Activated CD4-positive, alpha-beta T cell treated with anti-CD3 and anti-CD28 coated beads for 1 hour (primary cell): ENCODE measurements at places on chromosomes 3 and 15.
A peak's percentile ranks its signal among the peaks of the same experiment; 100 is the strongest.

- no peak for DNase-seq
Measured at GRCh38 chr3:147900851-147901250, 491.7 kb downstream of the ZIC1 start.

- peak; percentile 29 for DNase-seq
Measured at GRCh38 chr3:129015388-129016105, 14.4 kb downstream of the EFCC1 start.

DNA sequence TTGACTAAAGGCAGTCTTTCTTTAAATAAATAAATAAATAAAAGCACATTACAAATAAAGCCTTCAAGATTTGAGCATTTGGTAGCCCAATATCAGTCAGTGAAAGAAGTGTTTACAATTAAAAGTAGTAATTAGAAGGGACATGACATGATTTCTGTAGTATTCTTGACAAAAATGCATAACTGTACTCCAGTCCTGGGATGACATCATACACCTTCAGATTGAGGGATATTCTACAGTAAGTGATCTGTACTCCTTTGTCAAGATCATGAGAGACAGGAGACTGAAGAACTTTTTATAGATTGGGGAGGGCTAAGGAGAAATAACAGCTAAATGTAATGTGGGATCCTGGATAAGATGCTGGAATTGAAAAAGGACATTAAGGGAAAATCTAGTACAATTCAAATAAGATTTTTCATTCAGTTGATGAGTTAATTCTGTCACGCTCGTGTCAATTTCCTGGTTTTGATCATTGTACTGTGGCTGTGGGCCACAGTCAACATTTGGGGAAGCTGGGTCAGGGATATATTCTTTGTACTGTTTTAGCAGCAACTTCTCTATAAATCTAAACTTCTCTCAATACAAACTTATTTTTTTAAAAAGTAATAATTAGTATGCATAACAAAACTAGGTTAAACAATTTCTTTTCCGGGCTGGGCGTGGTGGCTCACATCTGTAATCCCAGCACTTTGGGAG, 314.8 kb downstream of the PTPRG start:
- DNase-seq, result no peak

DNA sequence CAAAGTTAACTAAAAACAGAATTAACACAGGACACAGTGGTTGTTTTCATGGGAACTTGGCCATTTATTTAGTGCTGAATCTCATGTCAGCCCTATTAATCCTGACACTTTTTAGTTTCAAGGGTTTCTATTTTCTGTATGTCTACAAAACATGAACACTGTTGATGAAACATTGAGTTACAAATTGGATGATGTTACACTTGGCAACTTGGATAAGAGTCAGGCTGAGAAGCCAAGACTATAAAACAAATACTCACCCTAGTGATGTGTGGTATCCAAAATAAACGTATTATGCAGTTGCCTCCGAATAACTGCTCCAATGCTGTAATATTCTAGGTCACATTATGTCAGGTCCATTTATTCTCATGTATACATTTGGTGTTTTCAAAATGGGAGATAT, 349.6 kb downstream of the ZIC1 start:
- DNase-seq, result no peak

- no peak for DNase-seq
Measured at GRCh38 chr3:159796744-159797143, 191.9 kb upstream of the IL12A start.

- no peak for DNase-seq
Measured at GRCh38 chr3:94173673-94174434, 111.0 kb downstream of the NSUN3 start.

- DNase-seq, result no peak
Measured at GRCh38 chr15:45064386-45064785, 41.4 kb downstream of the SORD start.

DNA sequence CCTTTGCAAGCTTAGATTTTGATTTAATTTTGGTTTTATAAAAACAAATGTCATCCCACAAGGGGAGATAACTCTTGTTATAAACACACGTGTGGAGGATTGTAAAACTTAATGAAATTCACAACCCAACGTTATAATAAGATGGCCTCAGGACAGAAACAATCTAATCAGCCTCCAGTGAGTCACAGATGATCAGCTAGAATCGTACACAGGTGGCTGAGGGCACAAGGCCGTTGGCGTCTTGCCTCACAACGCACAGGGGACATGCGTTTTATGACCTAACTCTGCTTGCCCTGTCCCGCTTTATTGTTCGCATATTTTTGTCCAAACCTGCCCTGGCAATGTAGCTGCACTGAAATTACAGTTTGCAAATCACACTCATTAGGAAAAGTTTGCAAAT, 121.9 kb upstream of the PDZRN3 start:
- no peak for DNase-seq

DNA sequence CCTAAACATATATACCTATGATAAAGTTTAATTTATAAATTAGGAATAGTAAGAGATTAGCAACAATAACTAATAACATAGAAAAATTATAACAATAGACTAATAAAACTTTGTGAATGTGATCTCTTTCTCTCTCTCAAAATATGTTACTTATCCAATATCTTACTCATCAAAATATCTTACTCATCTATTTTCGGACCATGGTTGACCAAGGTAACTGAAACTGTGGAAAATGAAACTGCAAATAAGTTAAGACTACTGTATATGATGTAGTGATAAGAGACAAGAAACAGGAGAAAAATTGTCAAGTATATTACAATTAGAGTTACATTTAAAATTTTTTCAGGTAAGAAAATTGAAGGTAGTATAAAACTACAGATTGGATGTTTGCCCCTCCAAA, 19.2 kb downstream of the MAP3K13 start:
- no peak for DNase-seq

GRCh38 chr15:80660119-80660518, 35.0 kb upstream of the ABHD17C start:
- DNase-seq, result no peak

DNA sequence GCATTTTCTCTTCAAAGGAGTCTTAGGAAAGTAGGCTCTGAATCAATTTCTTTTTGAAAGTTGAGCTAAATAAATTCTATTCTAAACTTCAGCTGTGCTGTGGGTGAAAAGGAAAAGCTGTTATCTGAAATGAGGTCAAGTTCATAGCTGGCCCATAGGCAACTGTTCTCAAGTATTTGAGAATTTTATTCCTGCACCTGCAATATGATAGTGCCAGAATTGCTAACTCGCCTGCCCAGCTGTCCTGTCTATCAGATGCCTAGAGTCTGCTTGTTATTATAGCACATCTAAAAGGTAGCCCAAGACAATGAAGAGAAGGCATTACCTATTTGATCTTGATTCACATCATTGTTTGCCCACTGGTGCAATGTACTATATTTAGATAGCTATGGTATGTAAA, 798.7 kb downstream of the DIPK2A start:
- no peak for DNase-seq

GRCh38 chr3:130014526-130014925, 40.0 kb downstream of the TRH start:
- DNase-seq, result no peak

GRCh38 chr3:11095932-11096265, 58.4 kb upstream of the HRH1 start:
- DNase-seq, result no peak

DNA sequence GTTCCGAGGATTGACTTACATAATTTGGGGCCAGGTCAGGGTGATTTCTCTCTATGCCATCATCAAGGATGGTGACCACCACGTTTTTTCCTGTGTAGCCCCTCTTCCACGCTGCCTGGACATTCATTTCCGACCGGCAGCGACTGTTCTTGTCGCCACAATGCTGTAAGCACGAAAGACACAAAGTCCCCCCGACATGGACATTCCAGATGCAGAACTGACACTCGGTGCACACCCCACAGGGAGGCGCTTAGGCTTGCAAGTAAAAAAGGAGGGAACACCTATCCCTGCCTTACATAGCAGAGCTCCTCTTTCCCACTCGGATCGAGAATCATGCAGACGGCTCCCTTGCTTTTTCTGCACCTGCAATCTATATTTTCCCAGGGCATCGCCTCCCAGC, 58.2 kb downstream of the PCSK6 start:
- DNase-seq, result no peak

DNA sequence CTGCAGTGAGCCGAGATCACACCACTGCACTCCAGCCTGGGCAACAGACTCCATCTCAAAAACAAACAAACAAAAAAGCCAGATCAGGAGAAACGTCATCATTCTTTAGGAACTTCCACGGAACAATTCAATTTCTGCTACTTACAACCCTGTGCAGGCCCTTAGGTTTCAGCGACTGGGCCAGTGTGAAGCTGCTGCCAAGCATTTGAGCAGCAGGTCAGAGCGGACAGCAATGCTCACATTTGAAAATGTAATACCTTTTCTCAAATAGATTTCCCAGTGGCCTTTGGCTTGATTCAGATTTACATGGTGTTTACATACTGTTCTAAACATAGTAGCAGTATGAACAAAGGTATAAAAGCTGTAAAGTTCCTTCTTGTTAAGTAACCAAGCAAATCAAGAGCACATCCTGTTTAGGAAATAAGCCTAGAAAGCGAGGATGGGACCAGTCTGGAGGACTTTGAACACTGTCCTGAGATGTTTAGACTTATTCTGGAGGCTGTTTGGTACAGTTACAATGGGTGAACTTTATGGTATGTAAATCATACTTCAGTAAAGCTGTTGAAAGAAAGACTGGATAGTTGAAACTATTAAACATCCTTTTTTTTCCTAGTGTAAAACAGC, 141.2 kb downstream of the HCN4 start:
- DNase-seq, result no peak

DNA sequence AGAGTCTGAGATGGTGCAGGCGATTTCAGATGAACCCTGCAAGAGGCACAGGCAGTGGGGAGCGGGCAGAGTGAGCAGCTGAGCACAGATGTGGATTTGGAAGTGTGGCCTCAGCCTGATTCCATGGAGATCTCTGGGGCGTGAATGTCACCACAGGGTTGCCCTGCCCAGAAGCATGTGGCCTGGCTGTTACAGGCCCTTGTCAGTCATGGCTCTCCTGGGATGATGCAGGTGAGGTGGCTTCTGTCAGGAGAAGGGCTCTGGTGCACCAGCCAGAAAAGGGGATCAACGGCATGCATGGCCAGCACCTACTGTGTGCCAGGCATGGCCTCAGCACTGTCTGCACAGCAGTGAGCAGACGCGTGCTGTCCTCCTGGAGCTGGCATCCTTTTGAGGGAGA, 11.9 kb downstream of the HDAC11 start:
- no peak for DNase-seq

- DNase-seq, result no peak
Measured at GRCh38 chr3:169564883-169565282, 98.6 kb downstream of the MECOM start.

DNA sequence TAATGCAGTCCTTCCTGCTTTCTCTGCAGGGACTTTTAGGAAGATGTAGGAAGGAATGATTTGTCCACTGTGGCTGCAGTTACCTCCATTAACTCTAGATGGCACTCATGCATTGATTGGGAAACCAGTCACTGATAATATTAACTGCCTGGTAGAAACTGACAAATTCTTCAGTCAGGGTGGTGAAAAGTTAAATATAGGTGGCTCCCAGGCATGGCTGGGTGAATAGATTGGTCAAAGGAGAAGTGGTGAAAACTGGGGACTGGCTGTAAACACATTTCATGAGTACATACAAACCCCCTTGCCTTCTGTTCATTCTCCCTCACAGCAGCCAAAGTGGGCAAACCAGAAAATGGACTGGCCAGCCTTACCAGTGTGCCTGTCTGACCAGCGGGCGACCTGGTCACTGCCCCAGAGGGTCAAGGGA, 333.4 kb downstream of the THSD4 start:
- no peak for DNase-seq

- no peak for DNase-seq
Measured at GRCh38 chr3:69403454-69403853, 17.6 kb upstream of the FRMD4B start.

GRCh38 chr3:112687211-112687610, 46.3 kb upstream of the CCDC80 start:
- no peak for DNase-seq

GRCh38 chr3:174784206-174784934, 74.8 kb upstream of the NAALADL2 start:
- no peak for DNase-seq

GRCh38 chr3:11567516-11568467, 75.9 kb downstream of the VGLL4 start:
- DNase-seq, result no peak

DNA sequence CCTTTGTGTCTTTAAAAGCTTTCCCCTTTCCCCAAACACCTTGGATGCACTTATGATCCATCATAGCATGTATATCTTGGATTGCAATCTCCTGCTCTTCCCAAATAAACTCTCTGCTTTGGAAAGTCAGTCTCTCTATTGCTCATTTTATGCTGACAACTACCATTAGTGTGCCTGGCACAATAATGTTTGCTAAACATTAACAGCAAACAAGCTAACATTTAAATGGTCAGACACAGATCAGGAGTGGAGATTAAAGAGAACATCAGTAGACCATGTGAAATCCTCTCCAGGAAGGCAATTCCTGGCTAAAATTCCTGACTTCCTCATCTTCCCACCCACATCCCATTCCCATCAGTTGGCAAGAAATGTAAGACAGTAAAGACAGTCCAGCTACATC, 44.3 kb upstream of the EIF1B start:
- no peak for DNase-seq

GRCh38 chr3:59106085-59106648, 56.3 kb upstream of the CFAP20DC start:
- DNase-seq, result no peak

- no peak for DNase-seq
Measured at GRCh38 chr3:9893739-9894138, 3.3 kb downstream of the JAGN1 start.

GRCh38 chr3:8571256-8571655, 69.6 kb downstream of the LMCD1 start:
- DNase-seq, result no peak

- no peak for DNase-seq
Measured at GRCh38 chr15:45123397-45123796, 6.3 kb downstream of the DUOXA1 start.

GRCh38 chr3:184592371-184593219, 31.0 kb downstream of the EPHB3 start:
- no peak for DNase-seq

- DNase-seq, result no peak
Measured at GRCh38 chr15:100249096-100249815, 92.5 kb downstream of the ADAMTS17 start.
